Renal cortical epithelial cell (primary cell): ENCODE measurements at places on chromosomes 6 and 20.
A peak's percentile ranks its signal among the peaks of the same experiment; 100 is the strongest.

DNA sequence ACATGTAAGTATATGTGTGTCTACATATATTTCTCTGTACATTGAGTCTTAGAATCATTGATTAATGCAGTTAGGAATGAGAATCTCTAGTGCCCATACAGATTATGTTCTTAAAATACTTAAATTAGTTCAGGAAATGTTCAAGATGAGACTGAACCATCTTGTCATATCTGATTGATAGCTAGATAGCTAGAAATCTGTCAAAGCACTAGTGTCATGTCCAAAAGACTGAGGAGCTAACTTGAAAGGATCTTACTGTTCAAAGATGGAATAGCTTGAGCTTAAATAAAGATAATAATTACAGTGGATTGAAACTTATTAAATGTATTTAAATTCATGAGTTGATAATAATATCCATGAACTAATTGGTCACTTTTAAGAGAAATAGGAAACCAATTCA, 191.7 kb upstream of the TCF21 start:
- DNase-seq = no peak

DNA sequence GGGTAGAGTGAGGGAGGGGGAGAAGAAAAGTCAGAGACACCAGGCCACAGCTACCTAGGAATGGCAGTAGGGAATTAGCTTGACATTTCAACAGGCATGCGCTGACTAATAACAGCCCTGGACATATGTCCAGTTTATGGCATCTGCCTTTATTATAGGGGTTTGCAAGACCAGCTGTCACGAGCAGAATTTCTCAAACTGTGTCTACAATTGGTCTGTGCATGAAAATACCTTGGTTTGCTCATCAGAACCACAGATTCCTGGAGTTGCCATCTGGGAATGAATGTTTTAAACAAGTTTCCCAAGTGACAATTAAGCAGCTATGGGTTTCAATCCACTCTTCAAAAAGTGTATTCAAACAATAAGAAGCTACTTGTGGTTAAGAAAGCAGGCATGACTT, 110.3 kb upstream of the ENPP5 start:
- no peak for DNase-seq

DNA sequence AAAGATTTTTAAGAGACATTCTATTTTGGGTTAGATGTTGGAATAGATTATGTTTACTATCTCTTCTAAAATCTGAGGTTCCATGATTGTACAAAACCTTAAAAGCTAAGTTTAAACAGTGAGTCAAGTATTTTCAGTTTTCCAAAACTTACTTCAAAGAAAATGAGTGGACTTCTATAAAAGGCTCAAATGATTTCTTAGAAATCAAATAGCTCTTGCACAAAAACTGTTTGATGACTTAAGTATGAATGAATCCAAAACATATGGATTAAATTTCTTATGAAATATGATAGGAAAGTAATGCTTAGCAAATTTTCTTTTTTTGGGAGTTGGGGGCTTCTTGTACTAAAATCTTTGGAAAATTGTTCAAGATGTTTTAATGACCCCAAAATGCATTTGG, 837.3 kb upstream of the SLC35B3 start:
- DNase-seq = no peak

GRCh38 chr20:22159276-22159675, 425.1 kb downstream of the FOXA2 start:
- no peak for DNase-seq

DNA sequence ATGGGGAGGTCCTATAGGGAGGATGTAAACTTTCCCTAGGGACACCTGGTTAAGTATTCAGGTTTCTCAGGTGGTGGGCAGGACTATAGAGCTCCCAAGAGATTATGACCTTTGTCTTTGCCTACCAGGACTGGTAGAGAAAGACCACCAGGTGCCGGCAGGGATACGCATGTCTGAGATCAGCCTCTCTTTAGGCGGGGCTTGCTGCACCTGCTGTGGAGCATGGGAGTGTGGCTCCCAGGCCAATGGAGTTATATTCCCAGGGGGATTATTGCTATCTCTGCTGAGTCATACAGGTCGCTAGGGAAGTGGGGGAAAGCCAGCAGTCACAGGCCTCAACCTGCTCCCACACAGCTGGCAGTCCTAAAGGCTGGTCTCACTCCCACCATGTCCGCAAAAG, 280.5 kb upstream of the MMS22L start:
- DNase-seq = no peak

DNA sequence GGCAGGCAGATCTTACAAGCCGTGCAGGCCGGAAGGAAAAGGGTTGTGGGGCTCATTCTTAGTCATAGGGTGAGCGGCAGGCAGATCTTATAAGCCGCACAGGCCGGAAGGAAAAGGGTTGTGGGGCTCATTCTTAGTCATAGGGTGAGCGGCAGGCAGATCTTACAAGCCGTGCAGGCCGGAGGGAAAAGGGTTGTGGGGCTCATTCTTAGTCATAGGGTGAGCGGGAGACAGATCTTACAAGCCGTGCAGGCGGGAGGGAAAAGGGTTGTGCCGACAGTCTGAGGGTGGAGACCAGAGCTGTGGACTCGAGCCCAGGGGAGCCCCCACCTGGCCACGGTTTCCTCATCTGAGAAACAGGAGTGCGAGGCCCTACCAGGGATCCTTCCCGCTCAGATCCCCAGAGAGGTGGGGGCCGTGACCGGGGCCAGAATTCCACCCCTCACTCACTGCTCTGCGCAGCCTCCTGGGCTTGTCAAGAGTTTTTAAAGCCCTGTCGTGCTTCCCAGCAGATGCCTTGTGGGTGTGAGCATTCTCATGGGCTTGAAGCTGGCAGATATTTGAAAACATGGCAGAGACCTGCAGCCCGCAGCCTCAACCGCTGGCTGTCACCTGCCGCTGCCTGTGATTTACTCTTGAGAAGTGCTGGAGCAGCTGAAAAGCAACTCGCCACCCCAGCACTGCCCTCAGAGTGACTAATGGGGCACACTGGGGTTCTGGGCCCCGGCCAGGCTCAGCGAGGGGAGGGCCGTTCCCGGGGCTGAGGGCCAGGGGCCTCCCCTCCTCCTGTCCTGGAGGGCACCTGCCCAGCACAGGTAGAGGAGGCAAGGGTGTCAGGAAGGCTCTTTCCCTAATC, 31.9 kb downstream of the NTSR1 start:
- peak; percentile 54 for DNase-seq

DNA sequence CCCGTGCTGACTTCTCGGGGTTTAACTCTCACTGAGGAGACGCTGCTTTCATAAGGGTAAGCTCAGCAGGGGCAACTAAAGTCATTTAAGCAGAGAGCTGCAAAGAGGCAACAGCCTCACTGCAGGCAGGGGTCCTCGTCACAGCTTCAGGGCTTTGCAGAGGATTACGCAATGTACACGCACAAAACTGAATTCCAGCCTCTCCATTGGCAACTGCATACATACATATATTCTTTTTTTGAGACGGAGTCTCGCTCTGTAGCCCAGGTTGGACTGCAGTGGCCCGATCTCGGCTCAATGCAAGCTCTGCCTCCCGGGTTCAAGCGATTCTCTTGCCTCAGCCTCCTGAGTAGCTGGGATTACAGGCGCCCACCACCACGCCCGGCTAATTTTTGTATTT, 2.4 kb downstream of the GMEB2 start:
- no peak for DNase-seq

GRCh38 chr6:106077170-106077569, 9.0 kb upstream of the PRDM1 start:
- DNase-seq = no peak

- no peak for DNase-seq
These were observed 6.9 kb downstream of the HAO1 start for GRCh38 chr20:7933346-7933745.

DNA sequence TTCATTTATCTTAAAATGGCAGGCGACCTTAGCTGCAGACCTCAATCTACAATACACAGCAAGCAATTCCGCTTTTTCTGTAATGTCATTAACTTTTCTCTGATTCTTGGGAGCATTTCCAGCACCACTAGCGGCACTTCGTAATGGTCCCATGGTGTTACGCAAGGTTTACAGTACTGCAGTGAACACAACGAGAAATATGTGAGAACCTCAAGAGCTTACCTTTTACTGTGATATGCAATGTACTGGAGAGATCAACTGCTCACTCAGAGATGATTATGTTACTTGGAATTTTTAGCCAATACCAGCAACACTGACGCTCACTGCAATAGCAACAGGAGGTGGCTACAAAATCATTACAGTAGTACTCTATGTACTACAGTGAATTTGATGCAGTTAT, 2.8 kb upstream of the CEP43 start:
- peak; percentile 32 for DNase-seq

DNA sequence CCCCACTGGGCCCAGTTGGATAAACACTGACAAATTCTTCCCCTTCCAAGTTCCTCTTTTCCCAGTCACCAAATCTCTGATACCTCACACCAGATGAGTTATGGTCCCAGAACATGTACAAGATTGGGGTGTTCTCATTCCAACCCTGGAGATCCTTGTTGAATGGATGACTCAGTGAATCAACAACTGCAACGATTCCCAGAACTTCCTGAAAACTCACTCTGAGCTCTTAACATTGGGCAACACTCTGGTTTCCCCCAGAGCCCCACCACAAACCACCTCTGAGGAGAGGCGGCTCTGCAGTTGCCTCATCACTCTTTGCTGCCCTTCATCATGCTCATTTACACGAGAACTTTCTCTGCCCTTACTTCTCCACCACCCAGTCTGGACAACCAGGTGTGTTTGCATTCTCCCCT, 115.2 kb downstream of the MRPL14 start:
- DNase-seq = peak; percentile 99

DNA sequence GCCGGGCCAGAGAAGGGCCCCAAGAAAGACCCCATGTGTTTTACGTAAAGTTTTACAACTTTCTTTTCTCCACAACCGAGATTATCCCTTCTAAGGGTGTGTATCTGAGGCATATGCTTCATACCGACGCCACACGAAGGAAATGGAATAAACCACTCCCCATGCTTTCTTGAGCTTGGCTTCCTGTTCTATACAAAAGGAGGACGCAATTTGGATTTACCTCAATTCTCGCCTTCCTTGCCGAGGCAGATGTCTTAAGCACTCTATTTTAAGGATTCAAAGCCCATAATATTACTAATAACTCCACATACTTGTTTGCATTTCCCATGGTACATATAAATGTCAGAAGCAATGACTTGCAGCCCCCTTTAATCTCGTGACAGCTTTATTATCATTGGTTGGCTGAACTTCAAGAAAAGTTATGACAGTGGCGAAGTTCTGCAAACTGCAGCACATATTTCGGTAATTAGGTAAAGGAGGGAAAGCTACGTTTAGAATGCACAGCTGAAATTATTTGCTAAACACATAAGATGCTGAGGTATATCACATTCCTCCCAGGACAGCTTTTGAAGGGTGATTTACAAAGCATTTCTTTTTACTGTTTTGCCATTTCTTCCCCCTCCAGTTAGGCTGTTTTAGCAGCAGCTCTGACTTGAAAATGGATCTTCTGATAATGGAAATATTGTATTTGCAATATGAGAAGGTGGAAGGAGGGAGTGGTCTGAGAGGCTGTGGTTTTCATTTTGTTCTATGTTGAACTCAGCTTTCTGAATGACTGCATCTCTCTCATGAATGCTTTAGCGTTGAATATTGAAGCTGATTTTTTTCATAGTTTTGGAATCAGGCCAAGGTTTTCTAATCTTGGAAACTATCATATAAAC, 330.5 kb downstream of the EPHA7 start:
- DNase-seq = no peak

GRCh38 chr20:63695424-63696305, 787 bp upstream of the TNFRSF6B start:
- no peak for DNase-seq

- no peak for DNase-seq
These were observed 102.1 kb downstream of the KCNB1 start for GRCh38 chr20:49380337-49380780.

- DNase-seq = peak; percentile 29
These were observed 2.1 kb downstream of the KHDRBS2 start for GRCh38 chr6:62283796-62284411.

DNA sequence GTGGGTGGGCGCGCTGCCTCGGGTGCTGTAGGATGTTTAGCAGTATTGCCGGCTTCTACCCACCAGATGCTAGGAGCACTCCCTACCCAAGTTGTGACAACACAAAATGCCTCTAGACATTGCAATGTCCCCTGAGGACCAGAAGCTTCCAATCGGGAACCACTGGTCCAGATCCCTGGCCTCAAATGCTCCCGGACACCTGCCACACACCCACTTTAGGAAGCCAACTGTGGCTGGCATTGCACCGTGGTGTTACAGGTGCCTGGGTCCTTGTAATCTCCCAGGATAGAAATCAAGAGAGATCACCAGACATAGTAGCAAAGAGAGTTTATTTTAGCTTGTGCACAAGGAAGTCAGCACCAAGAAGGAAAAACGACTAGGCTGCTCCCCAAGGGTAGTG, 14.9 kb upstream of the RNASET2 start:
- DNase-seq = no peak

DNA sequence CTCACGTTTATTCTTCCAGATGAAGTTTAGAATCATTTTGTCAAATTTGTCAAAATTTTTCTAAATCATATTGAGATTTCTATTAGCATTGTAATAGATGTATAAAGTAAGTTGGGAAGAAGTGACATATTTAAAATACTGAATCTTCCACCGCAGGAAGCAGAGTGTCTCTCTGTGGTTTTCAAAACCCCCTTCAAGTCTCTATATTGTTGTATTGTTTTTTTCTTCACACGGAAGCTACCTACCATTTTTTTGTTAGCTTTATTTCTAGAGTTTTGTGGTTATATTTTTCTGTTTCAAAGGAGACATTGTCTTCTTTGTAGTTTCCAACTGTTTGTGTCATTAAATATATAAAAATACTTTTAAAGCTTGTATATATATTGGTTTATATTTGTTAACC, 188.6 kb downstream of the ZDHHC14 start:
- DNase-seq = no peak

- peak; percentile 38 for DNase-seq
These were observed 10.8 kb upstream of the GMPR start for GRCh38 chr6:16227605-16228004.

DNA sequence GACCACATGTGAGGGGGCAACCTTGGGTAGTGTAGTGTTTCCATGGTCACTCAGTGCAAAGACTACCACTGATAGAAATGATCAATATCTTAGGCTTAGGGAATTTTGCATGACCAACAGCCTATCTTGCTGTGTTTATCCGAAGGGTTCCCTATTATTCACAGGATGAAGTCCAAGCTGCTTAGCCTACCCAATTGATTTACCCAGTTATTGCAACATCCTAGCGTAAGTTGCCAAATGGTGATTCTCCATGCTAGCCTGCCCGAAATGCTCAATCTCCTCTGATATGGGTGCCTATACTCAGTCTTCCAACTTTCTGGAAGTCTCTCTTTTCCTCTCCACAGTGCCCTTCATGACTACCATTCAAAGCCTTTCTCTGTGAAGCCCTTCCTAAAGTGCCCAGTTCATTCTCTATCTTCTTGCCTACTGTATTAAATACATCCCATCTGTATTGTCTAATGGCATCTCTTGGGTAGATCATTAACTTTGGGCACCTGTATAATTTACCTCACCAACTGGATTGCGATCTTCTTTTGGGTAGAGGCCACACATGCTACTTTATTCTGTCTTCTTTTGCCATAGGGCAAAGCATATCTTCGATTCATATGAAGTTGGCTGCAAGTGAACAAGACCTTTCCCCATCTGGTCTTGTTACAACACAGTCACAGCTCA, 240.5 kb downstream of the CLIC5 start:
- no peak for DNase-seq
